Stimulated activated CD4-positive, alpha-beta T cell treated with anti-CD3 and anti-CD28 coated beads, Interleukin-12 subunit alpha, Interleukin-12 subunit beta, amount 100 ng/mL, for 48 hours (primary cell): ENCODE measurements at places on chromosomes 12 and 14.

DNA sequence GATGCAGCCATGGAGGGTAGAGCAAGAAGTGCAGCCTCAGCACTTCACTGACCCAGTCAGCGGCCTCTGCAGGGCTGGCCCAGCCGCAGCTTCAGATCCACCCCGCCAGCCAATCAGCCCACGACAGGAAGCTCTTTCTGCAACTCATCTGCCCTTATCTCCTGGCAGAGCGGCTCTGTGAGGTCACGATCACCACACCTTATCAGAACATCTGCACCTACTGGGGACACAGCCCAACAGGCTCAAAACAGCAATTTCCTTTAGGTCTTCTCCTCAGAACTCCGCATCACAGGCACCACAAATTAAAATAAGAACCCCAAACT is 287.3 kb downstream of the BCL11B start:
- peak; percentile 45 for DNase-seq

GRCh38 chr12:58916921-58917511 is 3.3 kb downstream of the LRIG3 start:
- no peak for DNase-seq

GRCh38 chr12:93016752-93017350 is 87.8 kb upstream of the EEA1 start:
- no peak for DNase-seq

DNA sequence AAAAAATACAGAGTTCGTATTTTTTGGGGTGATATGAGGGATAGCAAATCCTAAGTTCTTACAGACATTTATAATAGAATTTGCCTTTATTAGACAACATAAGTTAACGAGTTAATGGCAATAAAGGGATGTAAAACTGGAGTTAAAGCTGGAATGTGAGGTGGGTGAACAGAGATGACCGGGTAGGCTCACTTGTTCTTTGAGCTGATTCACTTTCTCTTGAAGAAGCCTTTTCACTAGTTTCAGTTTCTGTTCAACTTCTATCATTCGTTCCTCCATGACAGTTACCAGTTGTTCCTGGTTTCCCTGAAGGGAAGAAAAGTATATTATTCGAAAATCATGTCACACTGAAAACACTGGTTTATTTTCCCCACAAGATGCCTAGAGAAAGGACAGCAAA is 57.7 kb upstream of the SAV1 start:
- no peak for DNase-seq

- no peak for DNase-seq
Observed at GRCh38 chr12:46260124-46260912, 8.5 kb downstream of the SLC38A1 start.

DNA sequence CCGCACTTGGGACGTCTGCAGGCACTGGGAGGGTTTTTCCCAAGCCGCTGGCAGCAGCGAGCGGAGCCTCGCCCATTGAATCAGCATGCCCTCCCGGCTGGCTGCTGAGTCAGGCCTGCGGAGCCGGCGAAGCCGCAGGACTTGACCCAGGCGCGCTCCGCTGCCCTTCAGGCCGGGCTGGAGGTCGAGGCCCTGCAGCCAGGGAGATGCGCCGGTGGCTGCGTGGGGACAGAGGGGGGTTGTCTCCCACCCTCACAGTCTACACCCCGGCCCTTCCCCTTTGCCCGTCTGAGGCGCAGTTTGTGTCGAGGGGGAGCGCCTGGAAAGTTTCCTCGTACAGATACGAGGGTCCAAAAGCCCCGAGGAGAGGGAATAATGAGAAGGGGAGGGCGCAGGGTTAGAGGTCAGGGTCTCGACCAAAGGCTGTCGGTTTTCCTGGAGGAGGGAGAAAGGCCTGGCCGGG is 759 bp upstream of the KLC1 start:
- no peak for DNase-seq

GRCh38 chr14:98203421-98203820 is 1068.6 kb downstream of the BCL11B start:
- DNase-seq, result no peak
